ENCODE measurements at places on chromosomes 3 and 15. TPM values are rescaled to one million over a fixed set of nuclear protein-coding genes. Genes with fewer than 3 reads are reported as not detected.

The NRG4 gene
- total RNA-seq, result not detected

The SERPINI2 gene
- not detected for total RNA-seq

GRCh38 chr15:45186771-45187577 lies 792 bp downstream of the SHF start:
- H3K27ac ChIP-seq, result peak overlapping the region; percentile 96
- H3K4me3 ChIP-seq, result peak overlapping the region; percentile 77

DNA sequence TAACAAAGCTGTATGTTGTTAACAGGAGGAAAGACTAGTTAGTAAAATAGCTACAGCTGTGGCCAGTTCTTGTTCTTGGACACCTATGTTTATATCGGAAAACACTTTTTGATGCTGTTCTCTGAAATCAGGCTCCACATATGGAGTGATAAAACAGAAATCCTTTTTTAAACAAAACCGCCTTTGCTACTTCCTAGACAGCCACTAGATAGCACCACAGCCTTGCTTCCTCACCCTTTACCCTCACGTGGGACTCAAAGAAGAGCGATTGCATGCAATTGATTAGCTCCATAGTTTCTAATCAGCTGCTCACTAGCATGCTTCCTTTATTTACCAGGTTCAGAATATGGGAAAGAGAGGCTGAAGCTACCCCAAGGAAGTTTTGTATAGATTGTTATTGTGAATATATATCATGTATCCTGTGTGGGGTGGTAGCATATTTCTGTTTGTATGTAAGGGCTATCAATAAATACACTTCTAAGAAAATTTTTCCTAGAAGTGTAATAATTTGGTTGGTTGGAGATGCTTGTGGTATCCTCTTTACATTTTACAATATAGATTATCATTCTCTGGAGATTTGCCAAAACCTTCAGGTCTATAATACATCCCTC lies 4.3 kb upstream of the MTFMT start:
- no peak overlapping the region for H3K27ac ChIP-seq
- H3K4me1 ChIP-seq, result peaks cover 11% of the 10 kb centered on the region
- no peaks in the 10 kb centered on the region for H3K27me3 ChIP-seq
- no peaks in the 10 kb centered on the region for H3K36me3 ChIP-seq

DNA sequence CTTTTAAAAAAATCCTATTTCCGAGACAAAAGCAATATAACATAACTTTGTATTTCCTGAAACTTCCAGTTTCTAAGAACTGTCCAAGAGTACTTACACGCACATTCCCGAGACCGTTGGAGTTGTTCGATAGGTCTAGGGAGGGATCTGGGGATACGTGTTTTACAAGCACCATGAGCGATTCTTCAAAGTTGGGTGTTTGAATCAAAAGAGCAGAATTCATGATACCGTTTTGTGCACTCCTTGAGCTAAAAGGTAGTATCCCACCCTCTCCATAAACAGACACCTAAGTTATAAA lies 700 bp upstream of the EDEM1 start:
- H3K4me3 ChIP-seq, result peak overlapping the region; percentile 77
- H3K27me3 ChIP-seq, result no peaks in the 10 kb centered on the region
- peak overlapping the region; percentile 67 for H3K27ac ChIP-seq
- DNase-seq, result no peak
- H3K36me3 ChIP-seq, result peaks cover 7% of the 10 kb centered on the region

GRCh38 chr15:36428102-36428845 lies 151.2 kb upstream of the CDIN1 start:
- H3K27me3 ChIP-seq, result no peaks in the 10 kb centered on the region
- DNase-seq, result no peak
- H3K36me3 ChIP-seq, result no peaks in the 10 kb centered on the region
- H3K4me3 ChIP-seq, result no peak overlapping the region
- H3K27ac ChIP-seq, result no peak overlapping the region

- peaks cover 14% of the 10 kb centered on the region for H3K36me3 ChIP-seq
- H3K4me1 ChIP-seq, result peaks cover under 1% of the 10 kb centered on the region
- DNase-seq, result no peak
- H3K27me3 ChIP-seq, result no peaks in the 10 kb centered on the region
- no peak overlapping the region for H3K27ac ChIP-seq
Observed at GRCh38 chr3:9957214-9957613, 5.0 kb upstream of the PRRT3 start.

GRCh38 chr3:169865176-169865767 lies 4.5 kb downstream of the LRRC31 start:
- no peaks in the 10 kb centered on the region for H3K27me3 ChIP-seq
- no peak overlapping the region for H3K4me3 ChIP-seq
- DNase-seq, result no peak
- H3K36me3 ChIP-seq, result no peaks in the 10 kb centered on the region
- no peak overlapping the region for H3K27ac ChIP-seq
